ENCODE measurements at places on chromosomes 1 and 21.

DNA sequence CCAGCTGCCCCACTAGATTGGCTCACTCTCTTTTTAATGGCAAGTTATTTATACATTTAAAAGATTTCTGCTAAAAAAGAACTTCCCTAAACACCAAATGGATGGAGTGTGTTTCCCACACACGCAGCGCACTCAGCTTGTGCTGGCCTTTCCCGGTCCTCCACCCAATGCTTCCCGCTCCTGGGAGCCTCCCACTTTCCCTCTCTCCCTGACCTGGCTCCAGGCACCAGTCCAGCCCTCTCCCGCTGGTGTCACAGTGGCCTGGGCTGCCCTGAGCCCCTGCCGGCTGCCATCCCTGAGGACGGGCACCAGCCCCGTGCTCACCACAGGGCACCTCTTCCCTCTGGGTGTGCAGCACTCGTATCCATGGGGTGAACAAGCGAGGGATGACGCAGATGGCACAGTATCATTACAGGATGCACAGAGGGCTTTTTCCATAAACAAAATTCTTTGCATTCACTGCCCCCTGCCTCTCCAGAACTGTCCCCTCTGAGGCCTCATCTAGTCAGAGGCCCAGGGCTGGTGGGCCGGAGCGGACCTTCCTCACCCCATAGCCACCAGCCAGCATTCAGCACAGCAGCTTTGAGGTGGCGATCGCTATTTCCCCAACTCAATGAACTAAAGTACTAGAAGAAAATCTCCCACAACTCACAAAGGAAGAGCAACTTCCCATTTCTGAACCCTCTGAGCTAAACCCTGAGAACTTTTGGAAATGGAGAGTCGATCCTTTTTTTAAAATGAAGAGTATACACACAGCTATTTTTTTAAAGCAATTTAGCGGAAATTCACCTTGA is 68.5 kb downstream of the SLC37A1 start:
- DNase-seq: no peak

DNA sequence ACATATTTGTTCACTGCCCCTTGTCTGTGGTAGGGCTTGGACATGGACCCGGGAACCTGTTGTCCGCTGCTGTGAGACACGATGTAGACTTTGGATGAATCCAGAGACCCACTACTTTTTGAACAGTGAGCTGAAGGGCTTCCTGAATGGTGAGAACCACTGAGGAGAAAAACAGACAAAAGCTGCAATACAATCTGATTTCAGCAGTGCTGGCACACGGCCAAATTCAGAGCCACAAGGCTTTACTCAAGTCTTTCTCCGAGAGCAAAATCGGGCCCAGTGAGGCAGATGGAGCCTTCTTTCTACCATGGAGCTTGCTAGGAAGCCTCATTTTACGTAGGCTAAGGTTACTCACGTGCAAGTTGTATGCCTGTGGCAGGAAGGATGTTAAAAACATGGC is 197.6 kb downstream of the SIPA1L2 start:
- no peak for DNase-seq

DNA sequence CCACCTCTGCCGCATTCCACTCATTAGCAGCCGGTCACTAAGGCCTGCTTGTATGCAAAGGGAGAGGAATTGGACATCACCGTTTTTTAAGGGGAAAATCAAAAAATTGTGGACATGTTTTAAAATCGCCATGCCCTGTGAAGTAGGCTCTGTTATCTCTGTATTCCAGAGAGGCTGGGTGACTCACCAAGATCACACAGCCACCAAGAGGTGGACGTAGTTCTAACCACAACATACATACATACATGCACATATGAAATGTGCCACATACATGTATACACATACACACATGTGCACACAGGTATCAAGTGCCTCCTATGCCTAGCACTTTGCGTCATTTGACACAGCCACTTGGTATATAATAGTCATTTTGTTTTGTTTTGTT is 16.0 kb upstream of the ZSCAN20 start:
- DNase-seq: no peak

GRCh38 chr1:198680174-198680875 is 41.5 kb downstream of the PTPRC start:
- no peak for DNase-seq

GRCh38 chr1:110859062-110859461 is 13.9 kb upstream of the CD53 start:
- no peak for DNase-seq

DNA sequence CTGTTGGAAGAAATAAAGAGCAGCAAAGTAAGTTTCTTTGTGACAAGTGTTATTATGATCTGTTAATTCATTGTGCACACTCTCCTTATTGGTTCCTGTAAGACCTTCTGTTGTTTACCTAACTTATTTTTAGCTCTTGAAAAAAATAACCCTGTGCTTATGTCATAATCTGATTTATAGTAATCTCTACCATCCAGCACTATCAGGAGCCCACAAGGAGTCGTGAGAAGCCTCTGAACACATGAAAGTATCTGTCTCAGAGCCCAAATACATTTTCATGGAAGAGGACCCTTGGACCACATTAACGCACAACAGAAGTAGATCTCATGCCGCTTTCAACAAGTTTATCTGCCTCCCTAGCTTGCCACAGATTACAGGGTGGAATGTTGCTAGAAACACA is 45.8 kb downstream of the CENPF start:
- no peak for DNase-seq

GRCh38 chr1:63411066-63411465 is 43.6 kb downstream of the ALG6 start:
- DNase-seq: no peak

GRCh38 chr1:82401116-82401515 is 600.4 kb downstream of the ADGRL2 start:
- DNase-seq: no peak

DNA sequence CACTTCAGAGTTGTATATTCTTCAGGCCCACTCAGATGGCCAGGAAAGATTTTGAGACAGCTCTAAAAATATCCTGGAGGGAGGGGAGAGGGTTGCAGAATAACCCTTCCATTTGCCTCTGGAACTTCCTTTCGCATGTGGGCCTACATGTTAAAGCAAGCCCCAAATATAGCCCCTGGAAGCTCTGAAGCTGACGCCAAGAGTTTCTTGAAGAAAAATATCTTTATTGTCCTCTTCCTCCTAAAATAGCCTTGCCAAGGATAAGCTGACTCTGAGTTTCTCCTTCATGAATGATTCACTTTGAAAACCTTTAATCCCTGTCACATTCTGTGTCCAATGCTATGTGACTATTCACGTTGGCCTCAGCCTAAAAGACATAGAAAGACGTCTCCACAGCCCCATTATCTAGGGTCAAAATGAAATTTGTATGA is 6.4 kb downstream of the C1orf116 start:
- DNase-seq: no peak

- no peak for DNase-seq
These were observed 1.8 kb downstream of the ZBED6 start for GRCh38 chr1:203797216-203797615.

DNA sequence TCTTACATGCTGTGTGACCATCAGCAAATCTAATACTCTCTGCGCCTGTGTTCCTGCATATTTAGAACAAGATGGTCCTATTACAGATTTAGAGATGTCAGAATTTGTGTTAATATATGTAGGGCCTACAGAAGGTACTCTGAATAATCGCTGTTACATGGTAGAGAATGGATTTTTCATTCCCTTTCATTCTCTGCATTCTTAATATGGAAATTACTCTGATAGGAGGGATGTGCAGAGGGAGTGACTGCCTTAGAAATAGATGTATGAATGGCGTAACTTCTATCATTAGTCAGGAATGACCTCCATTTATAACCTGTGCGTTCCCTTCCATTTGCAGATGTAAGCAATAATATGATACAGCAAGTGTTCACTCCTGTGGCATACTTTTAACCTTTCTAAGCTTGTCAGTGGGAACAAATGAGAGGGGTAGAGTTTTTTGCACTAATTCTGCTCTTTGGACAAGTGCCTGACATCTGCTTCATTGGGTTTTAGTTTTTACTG is 45.6 kb downstream of the MIA3 start:
- no peak for DNase-seq

DNA sequence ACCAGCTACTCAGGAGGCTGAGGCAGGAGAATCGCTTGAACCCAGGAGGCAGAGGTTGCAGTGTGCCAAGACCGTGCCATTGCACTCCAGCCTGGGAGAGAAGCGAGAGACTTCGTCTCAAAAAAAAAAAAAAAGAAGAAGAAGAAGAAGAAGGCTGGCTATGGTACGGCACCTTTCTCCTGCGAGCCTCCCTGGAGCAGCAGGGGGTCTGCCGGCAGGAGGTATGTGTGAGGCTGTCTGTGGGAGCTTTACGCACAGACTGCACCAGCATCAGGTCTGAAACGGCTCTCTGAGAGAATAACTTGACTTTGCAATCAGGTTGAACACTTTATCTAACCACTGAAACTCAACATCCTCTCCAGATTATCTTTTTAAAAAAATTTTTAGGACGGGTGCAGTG is 44.9 kb downstream of the CLSTN1 start:
- no peak for DNase-seq

DNA sequence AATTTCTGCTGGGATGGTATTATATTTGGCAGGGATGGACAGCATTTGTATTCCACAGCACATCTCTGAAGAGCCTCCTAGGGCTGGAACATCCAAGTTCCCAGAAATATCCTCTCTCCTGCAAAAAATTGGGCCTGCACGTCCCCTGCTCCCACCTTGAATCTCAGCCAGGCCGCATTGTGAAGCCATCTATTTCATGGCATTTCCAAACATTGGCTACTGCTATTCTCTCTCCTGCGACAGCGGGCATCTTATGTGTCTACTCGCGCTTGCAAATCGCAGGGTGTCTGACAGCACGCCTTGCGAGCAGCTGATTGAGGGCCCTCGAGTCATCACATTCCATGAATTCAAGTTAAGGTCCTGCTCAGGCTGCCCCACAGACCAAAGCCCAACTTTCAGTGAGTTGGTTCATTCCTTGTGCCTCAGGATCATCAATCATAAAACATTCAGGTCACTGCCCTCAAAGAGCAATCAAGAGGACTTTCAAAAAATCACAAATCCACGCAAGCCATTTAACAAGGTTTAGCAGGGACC is 15.8 kb downstream of the RGS8 start:
- no peak for DNase-seq

GRCh38 chr1:25198663-25199252 is 33.5 kb downstream of the SYF2 start:
- DNase-seq: no peak

DNA sequence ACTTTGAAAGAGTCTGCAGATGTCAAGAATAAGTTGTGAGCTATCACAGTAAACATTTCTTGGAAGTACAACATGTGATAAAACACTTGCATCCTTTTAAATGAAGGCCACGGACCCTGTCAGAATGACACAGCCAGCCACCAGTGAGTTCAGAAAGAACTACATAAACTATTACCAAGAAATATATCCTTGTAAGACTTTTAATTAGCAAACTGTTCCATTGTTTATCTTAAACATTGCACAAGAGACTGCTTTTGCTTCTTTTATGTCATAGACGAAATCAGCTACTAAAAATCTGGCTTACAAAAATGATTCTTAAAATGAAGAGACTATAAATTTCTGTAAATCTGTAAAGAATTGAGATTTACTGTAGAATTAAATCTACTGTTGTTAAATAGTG is 17.9 kb downstream of the LRRC7 start:
- no peak for DNase-seq

DNA sequence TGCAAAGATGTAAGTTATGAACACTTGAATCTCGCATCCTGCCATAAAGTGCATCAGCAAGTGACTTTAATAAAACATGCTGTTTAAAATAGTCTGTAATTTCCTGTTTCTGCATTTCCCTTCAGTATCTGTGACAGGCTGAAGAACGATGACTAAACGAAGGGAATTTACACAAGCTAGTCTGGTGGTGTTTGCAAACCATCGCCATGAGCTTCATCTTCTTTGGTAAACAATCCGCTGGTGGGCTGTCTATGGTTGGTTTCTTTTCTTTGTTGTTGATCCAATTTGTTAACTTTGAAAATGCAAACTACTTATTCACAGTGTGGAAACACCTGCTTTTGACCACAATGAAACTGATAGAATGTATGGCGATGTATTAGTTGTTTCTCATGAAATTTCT is 13.9 kb downstream of the SERTAD4 start:
- no peak for DNase-seq

GRCh38 chr1:153352523-153352922 is 3.9 kb upstream of the PGLYRP4 start:
- peak; percentile 19 for DNase-seq

DNA sequence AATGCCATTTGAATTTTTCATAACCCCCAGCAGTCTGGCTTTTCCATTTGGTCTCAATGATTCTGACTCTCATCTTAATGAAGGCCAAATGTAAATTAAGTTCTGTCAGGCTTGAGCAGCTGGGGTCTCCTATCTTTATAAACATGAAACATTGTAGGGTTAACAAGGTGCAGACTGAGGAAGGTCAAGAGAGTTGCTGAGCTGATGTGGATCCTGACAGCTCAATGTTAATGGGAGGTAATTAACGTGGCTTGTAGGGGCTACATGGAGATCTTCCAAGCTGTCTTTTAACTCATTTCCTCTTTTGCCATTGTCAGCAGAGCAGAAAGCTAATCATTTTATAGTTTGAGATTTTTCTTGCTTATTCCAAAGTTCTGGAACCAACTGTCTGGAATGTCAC is 55.2 kb downstream of the FGGY start:
- no peak for DNase-seq

- DNase-seq: no peak
These were observed 2.6 kb downstream of the SLAMF8 start for GRCh38 chr1:159829273-159829634.

- DNase-seq: no peak
These were observed 75.0 kb downstream of the IGSF21 start for GRCh38 chr1:18182398-18183160.

DNA sequence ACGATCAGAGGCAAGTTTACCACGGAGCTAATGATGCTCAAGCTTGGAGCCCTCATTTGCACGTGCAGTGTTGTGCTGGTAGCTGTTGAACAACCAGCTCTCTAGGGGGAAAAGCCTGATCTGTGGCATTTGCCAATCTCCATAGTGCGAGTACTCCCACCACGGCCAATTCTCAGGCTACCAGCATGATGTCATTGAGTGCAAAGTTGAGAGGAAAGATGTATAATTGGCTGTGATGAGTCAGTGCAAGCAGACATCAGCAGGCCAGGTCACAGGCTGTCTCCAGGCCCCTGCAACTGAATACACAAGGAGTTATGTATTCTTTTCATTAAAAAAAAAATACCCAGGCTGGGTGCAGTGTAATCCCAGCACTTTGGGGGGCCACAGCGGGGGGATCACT is 233.1 kb upstream of the VAMP3 start:
- no peak for DNase-seq
